ENCODE measurements at places on chromosomes 11 and 22.

- DNase-seq, result no peak
Observed at GRCh38 chr11:39806652-39807051, 1652.8 kb downstream of the LRRC4C start.

DNA sequence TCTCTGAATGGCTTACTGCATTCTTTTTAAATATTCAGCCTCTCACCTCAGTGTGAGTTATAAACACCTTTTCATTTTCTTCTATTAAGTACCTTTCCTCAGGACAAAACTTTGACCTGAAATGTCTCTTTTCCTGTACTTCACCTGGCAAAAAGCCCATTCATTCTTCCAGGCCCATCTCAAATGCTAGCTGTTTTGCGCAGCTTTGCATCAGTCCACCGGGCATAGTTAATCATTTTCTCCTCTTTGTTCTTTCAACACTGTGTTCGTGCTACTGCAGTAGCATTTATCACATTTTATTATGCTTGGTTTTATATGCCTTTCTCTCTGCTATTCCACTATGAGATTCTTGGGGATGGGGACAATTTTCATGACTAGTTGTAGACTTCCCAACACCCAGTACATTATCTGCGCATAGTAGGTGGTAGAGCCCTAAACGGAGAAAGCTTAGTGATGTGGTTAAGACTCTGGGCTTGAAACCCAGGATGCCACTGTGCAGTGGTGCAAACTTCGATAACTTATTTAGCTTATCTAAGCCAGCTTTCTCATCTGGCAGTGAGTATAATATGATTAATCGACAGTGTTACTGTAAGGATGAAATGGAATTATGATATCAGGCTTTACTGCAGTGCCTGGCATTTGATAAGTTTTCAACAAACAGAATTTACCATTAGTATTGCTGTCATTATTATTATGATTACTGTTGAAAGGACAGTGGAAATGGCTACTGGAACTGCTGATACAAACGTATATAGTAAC lies 695.7 kb downstream of the NELL1 start:
- no peak for DNase-seq

DNA sequence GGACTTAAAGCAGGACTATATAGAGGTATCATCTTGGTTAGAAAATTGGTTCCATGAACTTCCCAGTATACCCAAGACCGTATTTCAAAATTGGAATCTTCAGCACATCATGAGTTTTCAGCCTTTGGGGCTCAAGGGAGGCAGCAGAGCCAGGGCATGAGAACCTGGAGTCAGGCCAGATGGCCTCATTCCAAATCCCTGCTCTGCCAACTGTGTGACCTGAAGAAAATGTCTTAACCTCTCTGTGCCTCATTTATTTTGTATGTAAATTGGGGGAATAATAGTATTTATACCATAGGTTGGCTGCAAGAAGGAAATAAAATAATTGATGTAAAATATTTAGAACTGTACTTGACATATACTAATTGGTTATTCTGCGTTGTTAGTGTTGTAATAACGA lies 987.6 kb downstream of the TBC1D22A start:
- DNase-seq, result no peak

DNA sequence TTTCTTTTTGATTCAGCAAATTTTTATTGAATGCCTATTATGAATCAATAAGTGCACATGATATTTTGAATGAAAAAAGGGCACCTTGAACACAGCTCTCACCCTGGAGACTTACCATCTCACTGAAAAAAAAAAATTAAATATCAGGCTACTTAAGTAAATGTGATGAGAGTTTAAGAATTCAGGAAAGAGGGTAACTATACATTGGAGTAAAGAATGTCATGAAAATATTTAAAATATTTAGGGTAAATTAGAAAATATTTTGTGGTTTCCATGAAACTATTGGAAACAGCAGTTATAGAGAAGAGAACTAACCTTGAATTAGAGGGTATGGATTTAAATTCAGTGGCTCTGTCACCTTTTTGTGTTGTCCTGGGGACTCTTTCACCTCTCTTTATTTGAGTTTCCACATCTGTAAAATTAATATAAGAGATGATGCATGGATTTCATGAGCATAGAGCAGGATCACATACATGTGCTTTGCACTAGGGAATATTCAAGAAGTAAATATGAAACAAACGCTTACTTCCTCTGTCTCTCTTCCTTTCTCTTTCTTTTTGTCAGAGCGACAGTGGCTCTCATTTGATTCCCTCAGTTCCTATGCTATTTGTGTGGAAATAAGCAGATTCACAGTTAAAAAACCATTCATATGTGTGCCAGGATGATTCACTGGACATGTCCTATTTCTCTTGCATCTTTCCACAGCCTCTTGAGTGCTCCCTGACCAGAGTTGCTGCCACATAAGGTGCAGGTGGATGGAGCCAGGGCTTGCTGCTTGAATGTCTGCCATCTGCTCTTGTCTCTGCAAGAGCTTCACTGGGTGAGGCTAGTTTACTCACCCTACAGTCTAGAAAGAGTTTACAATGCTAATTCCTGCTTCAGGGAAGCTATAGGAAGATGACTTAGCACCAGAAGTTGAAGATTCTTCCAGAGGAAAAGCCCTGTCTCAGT lies 533.1 kb downstream of the ETS1 start:
- DNase-seq, result no peak

GRCh38 chr11:125569915-125570621 lies 791 bp downstream of the EI24 start:
- DNase-seq, result no peak

- no peak for DNase-seq
Observed at GRCh38 chr11:33642461-33643166, 58.0 kb downstream of the C11orf91 start.

- DNase-seq, result no peak
Observed at GRCh38 chr22:43185860-43186261, 1.1 kb downstream of the TTLL12 start.

DNA sequence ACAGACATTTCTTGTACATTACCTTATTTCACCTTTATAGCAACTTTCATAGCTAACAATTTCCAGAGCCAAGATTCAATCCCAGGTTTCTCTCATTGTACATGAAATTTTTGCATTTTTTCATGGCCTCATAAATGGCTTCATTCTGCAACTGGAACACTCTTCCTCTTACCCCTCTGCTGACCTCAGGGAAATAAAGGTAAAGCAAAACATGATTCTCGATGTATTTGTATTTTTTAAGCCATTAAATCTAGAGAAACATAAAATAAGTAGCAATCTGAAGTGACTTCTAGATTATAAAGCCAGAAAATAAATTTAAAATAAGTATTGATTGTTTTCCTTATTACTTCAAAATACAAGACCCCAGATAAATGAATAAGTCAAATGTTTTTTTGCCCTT lies at the start of gene OR5T2:
Gene OR5T2 (minus strand): TSS at position 101 of the 400 bp plus-strand sequence. CDS start 1,193 bp downstream, outside the sequence.
- DNase-seq, result no peak

GRCh38 chr11:131663405-131664200 lies 293.2 kb downstream of the NTM start:
- no peak for DNase-seq

DNA sequence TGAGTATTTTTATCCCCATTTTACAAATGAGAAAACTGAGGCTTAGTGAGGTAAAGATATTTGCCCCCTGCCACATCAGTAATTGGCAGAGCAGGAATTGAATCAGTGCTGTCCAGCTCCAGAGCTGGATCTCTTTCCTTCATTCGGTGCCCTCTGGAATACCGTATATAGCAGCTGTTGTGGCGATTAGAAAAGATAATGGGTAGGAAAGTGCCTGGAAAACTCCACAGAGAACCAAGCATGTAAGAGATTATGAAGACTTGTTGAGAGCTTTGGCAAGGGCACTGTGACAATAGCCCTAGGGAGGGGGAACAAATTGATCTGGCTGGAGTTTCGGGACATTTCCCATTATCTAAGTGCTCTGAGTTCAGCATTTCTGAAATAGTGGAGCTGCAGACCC lies 82.5 kb upstream of the TEAD1 start:
- no peak for DNase-seq

DNA sequence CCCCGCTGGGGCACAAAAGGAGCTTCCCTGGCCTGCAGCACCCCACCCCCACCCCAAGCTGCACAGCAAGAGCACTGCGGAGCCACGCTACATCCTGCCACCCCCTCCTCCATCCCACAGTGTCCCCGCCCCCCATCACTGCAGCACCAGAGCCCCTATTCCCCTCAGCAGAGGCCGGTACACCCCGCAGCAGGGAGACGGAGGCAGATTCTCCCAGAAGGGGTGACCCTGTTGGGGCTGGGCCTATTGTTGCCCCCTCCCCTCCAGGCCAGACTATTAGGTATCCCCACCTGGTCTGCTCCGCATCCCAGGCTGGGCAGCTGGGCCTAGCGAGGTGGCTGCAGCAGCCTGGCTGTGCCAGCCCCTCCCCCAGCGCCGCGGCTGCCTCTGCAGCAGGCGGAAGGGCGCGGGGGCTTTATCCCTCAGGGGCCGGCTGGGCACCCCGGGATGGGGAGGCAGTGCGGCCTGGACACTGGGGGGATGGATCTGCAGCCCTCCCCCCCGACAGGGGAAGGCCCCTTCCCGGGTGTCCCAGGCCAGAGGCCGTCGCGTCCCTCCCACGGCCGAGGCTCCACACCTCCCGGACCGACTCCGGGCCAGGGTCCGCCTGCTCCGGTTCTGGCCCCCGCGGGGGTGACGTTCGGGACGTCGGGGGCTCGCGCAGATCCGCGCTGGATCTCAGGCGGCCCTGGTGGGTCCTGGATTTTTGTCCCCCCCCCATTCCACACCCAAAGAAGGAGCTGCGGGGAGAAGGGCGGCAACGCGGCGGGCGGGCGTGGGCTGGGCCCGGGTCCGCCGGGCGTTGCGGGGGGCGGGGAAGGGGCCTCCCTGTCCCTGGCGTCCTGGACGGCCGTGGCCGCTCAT lies 943 bp downstream of the DUSP8 start:
- peak; percentile 13 for DNase-seq

GRCh38 chr11:124762624-124763155 lies 600 bp upstream of the ESAM start:
- peak; percentile 64 for DNase-seq

GRCh38 chr11:33560729-33561128 lies 139.9 kb downstream of the C11orf91 start:
- DNase-seq, result no peak

DNA sequence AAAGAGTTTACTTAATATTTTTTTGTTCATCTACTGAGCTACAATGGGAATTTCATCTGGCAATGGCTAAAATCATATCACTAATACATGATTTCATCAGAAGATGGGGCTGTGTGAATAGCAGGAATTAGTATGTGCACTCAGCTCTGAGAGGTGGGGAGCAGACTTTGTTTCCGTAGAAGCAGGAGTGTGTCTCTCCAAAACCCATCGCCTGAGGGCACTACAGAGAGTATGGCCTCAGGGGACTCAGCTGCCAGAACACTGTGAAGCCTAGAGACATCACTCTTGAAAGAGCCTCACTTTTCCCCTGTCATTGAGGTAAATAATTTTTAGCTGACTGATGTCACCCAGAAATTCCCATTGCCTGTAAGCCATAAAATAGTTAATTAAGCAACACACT lies 261.4 kb upstream of the ISX start:
- no peak for DNase-seq

- DNase-seq, result no peak
Observed at GRCh38 chr22:36930041-36930935, 16.9 kb downstream of the CSF2RB start.

All from endothelial cell (in vitro differentiated cells).